ENCODE measurements at places on chromosomes 7 and 10.

- no peak for DNase-seq
Observed at GRCh38 chr10:789831-790701, 100.6 kb upstream of the DIP2C start.

DNA sequence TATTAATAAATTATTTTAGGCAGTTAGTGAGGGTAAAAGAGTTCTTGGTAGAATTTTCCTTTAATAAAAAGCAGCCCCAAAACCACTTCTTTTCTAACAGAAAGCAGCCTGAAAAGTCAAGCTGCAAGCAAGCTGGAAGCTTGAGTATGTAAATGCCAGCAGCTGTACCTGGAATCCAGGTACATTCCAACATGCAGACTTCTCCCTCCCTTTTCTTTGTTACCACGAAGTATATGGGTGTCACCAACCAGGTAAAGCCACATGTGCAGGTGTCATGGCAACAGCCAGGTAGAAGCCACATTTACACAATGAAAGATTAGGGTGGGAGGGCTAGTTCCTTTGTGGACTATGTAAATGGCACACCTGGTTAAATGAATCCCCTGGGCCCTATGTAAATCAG, 114.6 kb downstream of the EPC1 start:
- no peak for DNase-seq

DNA sequence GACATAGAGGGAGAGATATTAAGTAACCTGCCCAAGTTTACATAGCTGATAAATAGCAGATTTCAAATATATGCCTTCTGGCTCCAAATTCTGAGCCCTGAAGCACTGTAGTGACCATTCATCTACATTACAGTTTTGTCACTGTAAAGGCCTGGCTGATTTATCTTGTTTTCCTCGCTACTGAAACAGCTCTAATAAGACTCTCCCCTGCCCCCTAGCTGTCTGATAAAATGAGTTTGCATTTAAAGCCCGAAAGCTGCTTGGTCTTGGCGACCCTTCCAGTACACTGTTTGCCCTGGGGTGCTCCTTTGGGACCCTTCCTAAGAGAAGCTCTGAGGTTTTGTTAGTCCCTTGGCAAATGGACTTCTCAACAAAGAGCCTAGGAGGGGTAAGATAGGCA, 59.7 kb upstream of the RAB11FIP2 start:
- no peak for DNase-seq

DNA sequence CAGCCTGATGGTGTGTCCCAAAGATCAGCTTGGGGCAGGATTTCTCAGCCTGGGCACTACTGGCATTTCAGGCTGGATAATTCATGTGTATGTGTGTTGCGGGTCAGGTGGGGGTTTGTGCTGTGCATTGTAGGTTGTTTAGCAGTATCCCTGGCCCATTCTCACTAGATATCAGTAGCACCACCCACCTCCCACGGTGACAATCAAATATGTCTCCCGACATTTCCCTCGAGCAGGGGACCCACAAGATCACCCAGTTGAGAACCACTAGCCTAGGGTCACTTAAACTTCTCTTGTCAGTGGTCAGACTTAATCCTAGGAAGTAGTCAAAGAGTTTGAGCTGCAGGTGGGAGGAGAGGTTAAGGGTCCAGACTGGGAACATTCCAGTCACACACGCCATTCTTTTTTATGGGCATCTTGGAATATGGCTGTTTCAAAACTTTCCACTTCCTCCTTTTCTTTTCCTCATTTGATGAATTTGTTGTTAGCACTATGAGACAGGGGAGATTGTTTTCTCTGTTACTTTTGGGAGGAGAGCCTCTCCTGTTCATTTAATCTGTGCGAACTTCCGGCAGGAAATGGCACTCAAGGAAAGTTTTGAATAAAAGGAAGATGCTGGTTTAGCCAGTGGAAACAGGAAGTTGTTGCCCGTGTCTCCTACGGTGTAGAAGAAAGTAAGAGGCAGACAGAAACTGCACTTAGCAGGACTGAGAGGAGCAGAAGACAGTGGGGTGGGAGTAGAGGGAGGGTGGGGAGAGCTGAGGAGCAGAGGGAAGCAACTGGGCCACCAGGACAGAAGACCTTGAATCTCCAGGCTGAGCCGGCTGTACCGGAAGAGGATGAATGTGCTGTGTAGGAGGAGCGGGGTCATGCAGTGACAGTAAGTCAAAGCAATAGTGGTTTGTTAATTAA, 17.6 kb upstream of the EXOC6 start:
- DNase-seq = peak; percentile 63

DNA sequence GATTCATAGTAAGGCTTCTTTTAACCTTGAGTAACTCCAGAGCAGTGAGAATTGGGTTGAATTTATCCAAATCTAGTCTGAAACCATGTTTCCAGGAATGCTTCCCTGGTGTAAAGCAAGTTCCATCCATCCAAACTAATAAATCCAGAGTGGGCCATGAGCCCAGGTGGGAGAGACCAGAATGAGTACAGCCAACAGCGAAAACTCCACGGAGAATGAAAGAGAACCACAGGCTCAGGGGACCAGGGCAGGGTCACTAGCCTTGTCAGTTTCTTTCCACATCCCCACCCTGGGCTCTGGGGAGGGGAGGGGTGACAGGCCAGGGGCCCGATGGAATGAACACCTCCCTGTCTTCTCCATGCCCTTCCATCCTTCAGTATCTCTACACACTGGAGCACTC, 180.1 kb downstream of the NEURL1 start:
- DNase-seq = no peak

DNA sequence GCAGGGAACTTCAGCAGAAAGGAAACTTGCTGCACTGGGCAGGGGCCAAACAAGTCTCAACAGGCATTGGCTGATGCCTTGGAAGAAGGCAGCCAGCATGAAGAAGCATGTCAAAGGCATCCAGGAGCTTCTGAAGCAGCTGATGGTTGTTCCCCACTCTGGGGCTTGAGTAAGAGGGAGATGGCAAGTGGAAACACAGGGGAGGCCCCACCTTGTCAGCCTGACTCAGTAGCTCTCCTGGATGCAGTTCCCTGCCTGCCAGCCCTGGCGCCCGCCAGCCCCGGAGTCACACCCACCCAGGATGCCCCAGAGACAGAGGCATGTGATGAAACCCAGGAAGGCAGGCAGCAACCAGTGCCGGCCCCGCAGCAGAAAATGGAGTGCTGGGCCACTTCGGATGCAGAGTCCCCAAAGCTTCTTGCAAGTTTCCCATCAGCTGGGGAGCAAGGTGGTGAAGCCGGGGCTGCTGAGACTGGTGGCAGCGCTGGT, 96.5 kb downstream of the TACC2 start:
- DNase-seq = no peak

GRCh38 chr10:7261351-7261750, 149.5 kb downstream of the SFMBT2 start:
- DNase-seq = no peak

GRCh38 chr7:23012186-23012585, 1.7 kb downstream of the HYCC1 start:
- DNase-seq = no peak

GRCh38 chr10:71390461-71390835, 6.3 kb upstream of the CDH23 start:
- DNase-seq = no peak

DNA sequence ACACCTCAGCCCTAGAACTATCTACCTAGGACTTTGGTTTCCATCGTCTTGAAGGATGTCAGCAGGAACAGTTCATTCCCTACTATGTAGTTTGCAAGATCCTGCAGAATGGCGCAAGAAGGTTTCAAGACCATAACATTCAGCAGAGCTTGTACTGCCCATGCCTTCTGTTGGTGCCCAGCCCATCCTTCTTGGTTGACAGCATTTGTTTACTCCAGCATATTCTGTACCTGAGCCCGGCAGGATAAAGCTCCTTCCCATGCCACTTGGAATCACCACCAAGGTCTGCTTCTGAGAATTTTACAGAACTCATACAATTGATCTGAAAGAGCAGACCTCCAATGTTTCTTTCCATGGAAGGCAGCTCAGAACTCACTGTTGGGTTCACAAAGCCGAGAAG, 150.8 kb downstream of the ARID5B start:
- DNase-seq = no peak

- no peak for DNase-seq
Observed at GRCh38 chr7:336810-337566, 47.0 kb downstream of the FOXL3 start.

GRCh38 chr10:6272126-6272525, 69.4 kb downstream of the PFKFB3 start:
- DNase-seq = no peak

DNA sequence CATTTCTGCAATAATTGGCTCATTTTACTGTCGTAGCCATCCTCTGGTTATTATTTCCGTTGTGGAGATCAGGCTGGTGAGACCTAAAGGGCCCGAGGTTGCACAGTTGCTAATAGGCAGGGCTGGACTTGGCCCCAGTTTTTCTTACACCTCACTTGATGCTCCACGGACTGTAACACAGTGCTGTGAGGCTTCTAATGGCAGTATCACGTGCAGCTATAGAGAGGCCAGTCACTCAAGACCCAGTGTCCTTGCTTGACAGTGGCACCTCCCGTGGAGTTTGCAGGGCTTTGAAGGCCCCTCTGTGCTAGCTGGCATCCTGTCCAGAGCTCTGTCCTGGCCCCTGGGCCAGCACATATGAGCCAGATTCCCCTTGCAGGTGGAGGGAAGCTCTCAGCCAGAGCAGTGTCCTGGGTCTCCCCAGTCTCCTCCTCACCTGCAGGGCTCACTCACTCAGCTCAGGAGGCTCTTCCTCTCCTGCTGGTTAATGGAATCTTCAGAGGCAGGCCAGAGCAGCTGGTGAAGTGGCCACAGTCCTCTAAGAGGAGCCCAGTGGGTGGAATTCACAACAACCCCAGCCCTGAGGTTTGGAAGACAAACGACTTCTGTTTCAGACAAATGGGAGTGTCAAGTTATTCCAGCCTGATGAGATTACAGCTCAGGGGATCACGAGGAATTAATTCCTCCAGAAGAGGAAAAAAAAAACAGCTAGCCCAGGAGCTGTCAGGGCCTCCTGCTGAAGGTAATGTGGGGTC, 114.2 kb upstream of the FAM180A start:
- no peak for DNase-seq

DNA sequence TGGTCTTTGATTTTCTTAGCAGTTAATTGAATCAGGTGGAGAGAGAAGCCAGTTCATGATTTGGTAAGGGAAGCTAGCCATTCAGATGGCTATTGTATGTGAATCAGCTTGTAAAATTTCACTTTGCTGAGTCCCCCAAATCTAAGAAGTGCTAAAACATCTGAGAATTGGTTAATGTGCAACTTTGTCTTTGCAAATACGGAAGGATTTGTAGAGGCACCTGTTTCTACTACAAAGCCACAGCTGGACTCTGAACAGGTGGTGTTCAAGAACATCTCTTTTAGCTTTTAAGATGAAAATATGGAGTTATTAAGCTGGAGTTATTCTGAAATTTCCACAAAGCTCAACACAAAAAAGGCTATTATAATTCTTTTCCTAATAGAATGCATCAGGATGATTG, 132.6 kb downstream of the VPS50 start:
- DNase-seq = no peak

DNA sequence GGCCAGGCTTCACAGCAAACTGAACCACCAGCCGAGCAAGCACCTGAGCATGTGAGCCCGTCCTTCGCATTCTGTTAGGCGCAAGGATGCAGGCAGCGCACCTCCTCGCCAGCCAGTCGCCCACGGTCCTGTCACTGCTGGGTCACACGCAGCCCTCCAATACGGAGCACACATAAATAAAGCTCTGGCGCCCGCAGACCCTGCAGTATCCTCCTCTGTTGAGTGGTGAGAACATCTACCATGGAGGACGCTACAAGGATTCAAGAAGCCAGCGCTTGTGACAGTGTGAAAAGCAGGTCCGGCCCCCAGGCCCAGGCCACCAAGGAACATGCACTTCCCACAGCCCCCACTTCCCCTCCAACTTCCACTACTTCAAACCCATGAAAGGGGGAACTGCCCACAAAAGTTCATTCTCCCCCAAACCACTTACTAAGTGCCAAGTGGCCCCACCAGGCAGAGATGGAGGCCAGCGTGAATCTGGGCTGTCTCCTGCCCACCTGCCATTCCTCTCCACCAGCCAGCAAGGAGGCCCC, 34.8 kb downstream of the VOPP1 start:
- DNase-seq = peak; percentile 44

- peak; percentile 50 for DNase-seq
Observed at GRCh38 chr7:89002981-89003956, 207.7 kb upstream of the TEX47 start.

DNA sequence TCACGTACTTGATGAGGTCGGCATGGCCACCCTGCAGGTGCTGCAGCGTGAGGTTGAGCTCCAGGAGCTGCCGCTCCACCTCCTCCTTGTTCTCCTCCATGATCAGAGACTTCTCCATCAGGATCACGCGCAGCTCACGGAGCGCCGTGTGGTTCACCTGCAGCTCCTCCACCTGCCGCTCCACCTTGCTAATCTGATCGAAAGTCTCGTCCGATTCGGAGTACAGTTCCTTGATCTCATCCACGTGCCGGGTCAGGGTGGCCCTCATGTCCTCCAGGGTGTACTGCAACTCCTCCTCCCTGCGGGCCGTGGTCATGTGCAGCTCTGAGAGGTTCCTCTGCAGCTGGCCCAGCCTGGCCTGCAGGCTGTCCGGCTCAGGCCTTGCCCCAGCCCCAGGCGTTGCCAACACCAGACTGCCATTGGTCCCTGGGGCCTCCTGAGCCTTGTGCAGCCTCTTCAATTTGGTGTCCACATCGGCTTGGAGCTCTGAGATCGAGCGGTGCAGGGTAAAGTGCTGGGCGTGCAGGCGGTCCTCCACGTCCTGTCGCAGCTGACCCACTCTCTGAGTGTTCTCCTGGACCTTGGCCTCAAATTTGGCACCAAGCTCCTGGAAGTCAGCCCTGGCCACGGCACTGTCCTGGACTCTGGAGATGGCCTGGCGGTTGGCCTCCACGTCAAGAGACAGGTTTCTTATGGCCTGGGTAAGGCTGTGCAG, 13.9 kb downstream of the MMRN2 start:
- no peak for DNase-seq

DNA sequence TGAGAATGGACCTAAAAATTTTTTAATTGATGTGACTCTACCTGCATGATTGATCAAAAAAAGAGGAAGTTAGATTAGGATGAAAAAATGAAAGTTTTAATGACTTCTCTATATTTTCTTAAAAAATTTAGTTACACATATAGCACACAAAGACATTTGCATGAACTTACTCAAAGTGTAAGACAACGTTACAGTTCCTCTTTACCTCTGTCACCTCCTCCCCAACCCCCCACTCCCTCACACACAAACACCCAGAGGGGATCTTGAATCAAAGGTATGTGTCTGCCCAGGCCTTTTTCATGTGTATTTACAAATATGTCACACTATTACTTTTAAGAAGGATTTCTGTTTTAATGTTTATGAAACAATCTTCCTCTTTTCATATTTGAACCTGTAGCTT, 20.6 kb upstream of the CDCA7L start:
- no peak for DNase-seq

- no peak for DNase-seq
Observed at GRCh38 chr10:77967611-77968022, 41.1 kb upstream of the DLG5 start.

- DNase-seq = no peak
Observed at GRCh38 chr7:18941207-18941606, 176.2 kb downstream of the TWIST1 start.
